Adipocyte (in vitro differentiated cells): ENCODE measurements at places on chromosomes 5 and 9.

- DNase-seq: no peak
Measured at GRCh38 chr9:98797491-98797890, 1.1 kb upstream of the ANKS6 start.

GRCh38 chr9:126705767-126706697 is 92.3 kb downstream of the LMX1B start:
- peak; percentile 40 for DNase-seq

DNA sequence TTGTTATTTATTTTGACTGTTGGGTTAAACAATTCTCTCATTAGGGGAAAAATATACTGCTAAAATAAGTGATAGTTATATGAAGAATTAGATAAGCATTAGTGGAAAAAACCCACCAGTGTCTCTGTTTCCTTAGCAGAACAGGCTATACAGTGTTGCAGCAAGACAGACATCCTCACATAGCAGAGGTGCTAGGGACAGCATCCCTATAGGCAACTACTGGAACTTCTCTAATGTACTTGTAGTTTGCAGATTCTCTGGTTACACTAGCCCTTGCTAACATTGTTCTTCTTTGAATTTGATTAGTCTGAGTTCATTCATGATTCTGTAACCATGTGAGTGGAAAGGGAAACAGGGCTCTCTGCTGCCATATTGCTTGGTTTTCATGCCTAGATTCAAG is 661.8 kb upstream of the RGMB start:
- no peak for DNase-seq

GRCh38 chr5:147668385-147668784 is 114.1 kb downstream of the JAKMIP2 start:
- no peak for DNase-seq

DNA sequence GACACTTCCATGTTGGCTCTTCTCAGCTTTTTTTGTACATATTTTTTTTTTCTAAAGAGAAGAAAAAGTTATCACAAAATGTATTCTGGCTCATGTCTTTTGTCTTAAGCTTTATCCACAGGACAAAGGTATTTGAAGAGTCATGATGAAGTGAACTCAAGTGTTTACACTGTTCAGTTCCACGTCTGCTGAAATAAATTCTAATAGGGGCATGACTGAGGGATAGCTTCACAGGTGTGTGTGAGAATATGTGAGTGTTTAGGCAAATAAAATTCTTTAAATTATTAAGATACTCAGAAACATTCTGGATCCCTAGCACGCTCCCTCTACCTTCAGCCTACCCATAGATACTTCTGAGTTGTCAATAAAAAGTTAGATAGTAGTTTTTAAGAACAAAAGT is 59.8 kb downstream of the BAAT start:
- DNase-seq: no peak

DNA sequence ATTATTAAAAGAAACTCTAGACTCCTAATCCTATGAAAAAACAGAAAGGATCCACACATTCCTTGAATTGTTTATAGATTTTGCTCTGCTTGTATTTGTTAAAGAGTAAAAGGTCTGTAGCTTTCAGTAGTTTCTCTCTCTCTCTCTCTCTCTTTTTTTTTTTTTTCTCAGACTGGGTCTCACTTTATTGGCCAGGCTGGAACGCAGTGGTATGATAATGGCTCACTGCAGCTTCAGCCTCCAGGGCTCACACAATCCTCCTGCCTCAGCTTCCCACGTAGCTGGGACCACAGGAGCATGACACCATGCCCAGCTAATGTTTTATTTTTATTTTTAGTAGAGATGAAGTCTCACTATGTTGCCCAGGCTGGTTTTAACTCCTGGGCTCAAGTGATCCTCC is 9.3 kb downstream of the UGT3A2 start:
- DNase-seq: no peak

DNA sequence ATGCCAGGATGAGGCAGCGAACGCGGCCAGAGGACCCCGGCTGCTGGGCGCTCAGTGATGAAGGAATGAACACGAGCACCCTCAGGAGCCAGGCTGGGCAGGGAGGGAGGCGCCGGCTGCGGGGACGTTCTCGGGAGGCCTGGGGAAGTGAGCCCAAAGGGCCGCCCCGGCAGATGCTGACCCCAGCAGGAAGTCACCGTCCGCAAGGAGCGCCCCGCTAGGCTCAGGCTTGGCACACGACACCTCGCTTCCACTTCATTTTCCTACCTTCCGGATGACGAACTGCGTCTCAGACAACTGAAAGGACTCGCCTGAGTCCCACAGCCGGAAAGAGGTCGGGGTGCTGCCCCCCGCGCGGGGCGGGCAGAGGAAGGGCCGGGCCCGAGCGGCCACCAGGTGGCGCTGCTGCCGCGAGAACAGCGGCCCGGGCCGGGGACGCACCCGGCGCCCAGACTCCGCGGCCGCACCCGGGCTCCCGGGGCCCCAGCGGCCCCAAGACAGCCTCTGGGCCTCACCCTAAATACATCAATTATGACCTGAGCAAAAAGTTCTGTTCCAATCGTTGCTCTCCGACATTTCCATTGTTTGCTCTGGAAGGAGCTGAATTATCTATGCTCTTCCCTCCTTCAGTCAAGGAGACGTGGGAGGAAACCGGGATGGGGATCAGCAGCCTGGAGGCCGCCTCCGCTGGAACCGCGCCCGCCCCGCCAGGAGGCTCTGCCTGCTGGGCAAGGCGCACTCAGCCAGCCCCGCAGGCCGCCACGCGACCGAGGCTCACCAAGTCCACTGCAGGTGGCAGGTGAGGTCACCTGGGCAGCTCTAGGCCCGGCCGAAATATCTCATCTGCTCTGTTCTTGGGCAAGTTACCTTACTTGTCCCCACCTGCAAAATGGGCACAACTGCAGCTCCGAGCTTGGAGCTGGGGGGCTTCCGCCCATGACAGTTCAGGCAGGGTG is 107.0 kb downstream of the ZNF354C start:
- peak; percentile 73 for DNase-seq

- peak; percentile 76 for DNase-seq
Measured at GRCh38 chr5:151126199-151126645, 31.4 kb downstream of the ANXA6 start.

- DNase-seq: no peak
Measured at GRCh38 chr5:72082048-72082447, 25.2 kb upstream of the MAP1B start.

GRCh38 chr9:10005206-10005605 is 607.6 kb downstream of the PTPRD start:
- no peak for DNase-seq

DNA sequence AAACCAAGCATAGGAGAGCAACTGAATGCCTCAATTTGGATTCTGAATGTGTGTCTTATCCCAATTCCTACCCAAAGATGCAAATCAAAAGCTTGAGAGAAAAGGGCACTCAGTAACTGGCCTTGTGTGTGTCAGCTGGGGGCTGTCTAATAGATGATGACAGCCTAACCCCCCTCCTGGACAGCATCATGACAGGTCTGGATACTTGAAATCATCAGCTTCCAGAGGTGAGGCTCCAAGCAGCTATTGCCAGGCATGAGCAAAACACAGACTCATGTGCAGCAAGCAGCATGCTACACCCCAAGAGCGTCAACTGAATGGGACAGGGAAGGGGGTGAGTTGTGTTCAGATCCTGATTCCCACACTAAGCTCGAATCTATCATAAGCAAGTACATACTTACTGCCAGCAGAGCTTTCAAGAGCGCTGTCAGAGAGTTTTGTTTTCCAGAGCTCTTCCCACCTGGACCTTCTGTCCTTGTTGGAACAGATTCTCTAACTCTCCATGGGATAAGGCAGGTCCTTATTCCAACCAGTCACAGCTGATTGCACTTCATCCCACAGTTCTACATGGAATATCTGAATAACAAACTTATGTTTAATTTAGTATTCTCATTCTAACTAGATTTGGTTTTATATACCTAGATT is 467.5 kb downstream of the DTWD2 start:
- DNase-seq: no peak

- DNase-seq: no peak
Measured at GRCh38 chr9:70668751-70669150, 254.3 kb upstream of the KLF9 start.

- no peak for DNase-seq
Measured at GRCh38 chr9:105191508-105192121, 52.8 kb upstream of the SLC44A1 start.

- DNase-seq: peak; percentile 87
Measured at GRCh38 chr9:26326563-26326962, 566.0 kb downstream of the CAAP1 start.

- DNase-seq: no peak
Measured at GRCh38 chr5:159514229-159514810, 184.0 kb upstream of the IL12B start.

DNA sequence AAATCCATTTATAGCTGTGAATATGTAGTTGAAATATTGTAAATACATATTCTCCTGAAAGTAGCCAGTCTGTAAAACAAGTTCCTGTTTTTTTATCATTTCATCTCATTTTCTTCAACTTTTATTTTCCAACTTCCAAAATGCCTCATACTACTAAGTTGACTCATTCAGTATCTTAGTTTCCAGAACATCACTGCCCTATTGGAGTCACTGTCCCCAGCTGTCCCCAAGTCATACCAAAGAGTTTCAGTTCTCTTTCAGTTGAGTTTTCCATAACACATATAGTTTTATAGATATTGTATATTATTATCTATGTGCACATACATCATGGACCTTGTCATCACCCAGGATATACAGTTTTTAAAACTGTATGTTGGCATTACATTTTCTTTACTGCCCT is 261.7 kb downstream of the CDH12 start:
- DNase-seq: no peak

DNA sequence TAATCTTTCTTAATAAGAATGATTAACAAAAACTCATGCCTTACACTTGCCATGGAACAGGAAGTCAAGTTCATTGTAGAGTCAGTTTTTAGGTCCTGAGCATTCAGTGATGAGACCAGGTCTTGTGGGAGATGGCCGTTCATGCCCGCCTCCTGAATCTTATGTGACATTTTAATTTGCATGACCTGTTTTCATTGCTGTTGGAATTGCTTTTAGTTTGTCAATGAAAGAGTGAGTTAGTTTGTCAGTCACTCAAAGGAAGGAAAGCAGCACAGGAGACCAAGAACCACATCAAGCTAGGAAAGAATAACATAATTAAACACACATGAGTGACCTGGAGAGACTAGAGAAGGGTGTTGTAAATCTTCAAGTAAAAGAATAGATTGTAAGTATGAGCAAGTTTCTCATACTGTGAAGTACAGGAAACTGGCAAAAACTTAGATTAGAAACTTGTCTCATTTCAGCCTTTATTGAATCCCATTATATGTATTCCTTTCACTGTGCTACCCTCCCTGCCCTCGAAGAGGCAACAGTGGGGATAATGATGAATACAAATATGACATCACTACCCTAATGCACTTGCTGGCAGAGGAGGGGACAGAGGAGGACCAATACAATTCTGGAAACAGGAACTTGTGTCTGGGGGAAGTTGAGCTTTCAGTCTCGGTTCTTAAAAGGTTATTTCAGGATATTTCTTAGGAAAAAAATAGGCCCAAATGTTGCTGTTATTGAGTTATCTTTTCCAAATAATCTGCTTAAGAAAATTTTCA is 64.3 kb upstream of the C6 start:
- DNase-seq: no peak

DNA sequence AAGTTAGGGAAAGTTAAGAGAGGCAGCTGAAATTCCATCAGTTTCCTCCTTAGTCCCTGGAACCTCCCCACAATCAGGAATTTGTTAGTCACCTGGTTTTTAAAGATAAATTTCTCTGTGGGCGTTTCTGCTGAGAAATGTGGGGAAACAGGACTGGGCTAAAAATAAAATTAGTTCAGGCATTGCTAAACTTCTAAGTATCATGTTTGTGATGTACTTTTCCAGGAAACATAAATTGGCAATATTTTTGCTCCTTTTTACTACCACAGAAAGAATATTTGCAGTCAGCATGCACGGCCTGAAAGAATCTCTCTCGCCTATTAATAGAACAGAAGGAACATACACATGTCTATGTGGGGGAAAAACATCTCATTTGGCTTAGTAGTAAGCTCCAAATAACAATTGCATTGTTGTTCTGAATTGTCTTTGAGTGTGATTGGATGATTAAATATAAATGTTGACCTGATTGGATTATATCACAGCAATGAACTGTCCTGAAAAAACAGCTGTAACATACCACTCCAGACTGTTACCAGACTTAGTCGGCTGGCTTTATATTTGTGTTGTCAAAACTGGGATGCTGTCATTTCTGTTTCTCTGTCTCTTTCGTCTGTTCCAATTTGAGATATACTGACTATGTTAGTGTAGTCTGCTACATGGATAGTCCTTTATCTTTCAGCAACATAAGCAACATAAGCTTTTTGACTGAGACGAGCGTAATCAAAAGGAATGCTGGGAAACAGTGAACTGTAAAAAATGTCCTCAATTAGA is 12.9 kb downstream of the TJP2 start:
- peak; percentile 58 for DNase-seq

DNA sequence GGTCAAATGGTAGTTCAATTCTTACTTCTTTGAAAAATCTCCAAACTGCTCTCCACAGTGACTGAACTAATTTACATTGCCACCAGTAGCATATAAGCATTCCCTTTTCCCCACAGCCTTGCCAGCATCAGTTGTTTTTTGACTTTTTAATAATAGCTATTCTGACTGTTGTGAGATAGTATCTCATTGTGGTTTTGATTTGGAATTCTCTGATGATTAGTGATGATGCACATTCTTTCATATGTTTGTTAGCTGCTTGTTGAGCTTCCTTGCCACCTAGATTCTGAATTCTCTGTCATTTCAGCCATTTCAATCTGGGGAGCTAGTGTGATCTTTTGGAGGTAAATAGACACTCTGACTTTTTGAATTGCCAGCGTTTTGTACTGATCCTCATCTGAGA is 24.0 kb downstream of the CDK20 start:
- no peak for DNase-seq

GRCh38 chr9:25678147-25678666 is at the start of gene TUSC1:
Gene TUSC1 (minus strand): TSS chr9:25678444. CDS start chr9:25678312, 132 bp downstream.
- DNase-seq: peak; percentile 89

- peak; percentile 95 for DNase-seq
Measured at GRCh38 chr9:734831-735511, 106.5 kb upstream of the DMRT1 start.

GRCh38 chr9:93276973-93277372 is 93.0 kb downstream of the WNK2 start:
- no peak for DNase-seq

DNA sequence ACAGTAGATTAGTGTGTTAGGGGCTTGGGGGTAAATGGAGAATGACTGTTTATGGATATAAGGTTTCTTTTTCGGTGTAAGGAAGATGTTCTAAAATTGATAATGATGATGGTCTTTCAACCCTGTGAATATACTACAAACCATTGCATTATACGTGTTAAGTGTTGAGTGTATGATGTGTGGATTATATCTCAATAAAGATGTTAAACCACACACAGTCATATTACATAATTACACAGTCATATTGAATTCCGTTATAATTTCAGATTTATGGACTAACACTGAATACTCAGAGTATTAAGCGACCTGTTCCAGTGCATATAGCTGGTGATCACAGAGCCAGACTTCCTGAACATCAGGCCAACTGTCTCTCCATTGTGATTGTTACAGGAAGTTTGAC is 68.1 kb downstream of the F2RL2 start:
- no peak for DNase-seq

GRCh38 chr5:7960142-7960541 is 91.2 kb downstream of the MTRR start:
- no peak for DNase-seq
